ENCODE measurements at places on chromosomes 1 and 21.

- H3K4me3 ChIP-seq, result no peak overlapping the region
- no peaks in the 10 kb centered on the region for H3K4me1 ChIP-seq
- H3K36me3 ChIP-seq, result no peaks in the 10 kb centered on the region
- no peaks in the 10 kb centered on the region for H3K27me3 ChIP-seq
- no peak overlapping the region for H3K27ac ChIP-seq
These were observed 272.5 kb downstream of the DISC1 start for GRCh38 chr1:231899046-231899445.

- DNase-seq, result no peak
- H3K27me3 ChIP-seq, result no peaks in the 10 kb centered on the region
- no peak overlapping the region for H3K4me3 ChIP-seq
- peaks cover 1% of the 10 kb centered on the region for H3K36me3 ChIP-seq
These were observed 37.2 kb downstream of the ZBTB17 start for GRCh38 chr1:15938628-15939161.

GRCh38 chr1:89812992-89813391, 7.8 kb upstream of the LRRC8D start:
- H3K27me3 ChIP-seq, result no peaks in the 10 kb centered on the region
- H3K36me3 ChIP-seq, result no peaks in the 10 kb centered on the region
- H3K27ac ChIP-seq, result no peak overlapping the region

GRCh38 chr21:46368533-46369285, 44.8 kb downstream of the PCNT start:
- no peak for DNase-seq
- H3K27me3 ChIP-seq, result no peaks in the 10 kb centered on the region
- H3K4me1 ChIP-seq, result no peaks in the 10 kb centered on the region
- no peak overlapping the region for H3K4me3 ChIP-seq

GRCh38 chr1:16248603-16249516, 11.9 kb upstream of the CPLANE2 start:
- H3K27ac ChIP-seq, result peak overlapping the region; percentile 84
- H3K27me3 ChIP-seq, result no peaks in the 10 kb centered on the region
- peaks cover 20% of the 10 kb centered on the region for H3K4me1 ChIP-seq
- H3K4me3 ChIP-seq, result no peak overlapping the region
- peak; percentile 71 for DNase-seq
- H3K36me3 ChIP-seq, result peaks cover 4% of the 10 kb centered on the region

DNA sequence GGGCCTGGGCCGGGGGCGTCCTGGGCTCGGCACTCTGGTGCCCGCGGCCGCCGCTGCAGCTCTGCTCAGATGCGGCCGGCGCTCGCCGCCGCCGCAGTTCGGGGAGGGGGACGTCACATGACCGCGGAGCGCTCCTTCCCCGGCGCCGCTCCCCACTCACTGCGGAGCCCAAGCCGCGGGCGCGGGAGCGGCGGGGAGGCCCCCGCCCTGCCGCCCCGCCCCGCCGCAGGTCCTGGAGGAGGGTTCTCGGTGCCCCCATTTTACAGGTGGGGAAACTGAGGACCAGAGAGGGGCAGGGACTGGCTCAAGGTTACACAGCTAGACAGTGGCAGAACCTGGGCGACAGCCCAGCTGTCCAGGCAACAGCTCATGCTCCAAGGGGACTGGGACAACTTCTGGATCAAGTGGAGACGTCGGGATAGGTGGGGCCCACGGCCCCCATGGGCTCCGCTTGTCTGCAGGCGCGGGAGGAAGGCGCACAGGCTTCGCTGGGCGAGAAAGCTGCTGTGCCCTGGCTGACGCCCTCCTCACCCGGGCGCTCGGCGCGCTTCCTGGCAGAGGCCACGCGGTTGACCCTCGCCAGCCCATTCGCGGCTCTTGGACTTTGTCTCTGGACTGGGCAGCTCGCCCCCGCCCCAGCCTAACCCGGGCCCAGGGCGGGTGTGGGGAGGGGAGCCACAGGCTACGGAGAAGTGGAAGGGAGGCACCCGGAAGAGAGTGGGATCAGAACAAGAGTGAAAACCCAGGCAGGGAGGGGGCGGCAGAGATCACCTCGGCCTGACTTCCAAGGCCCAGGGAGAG, at the start of gene RAP1GAP:
Gene RAP1GAP, minus strand, starts transcription at position 100 of the 801 bp plus-strand sequence. CDS start 49,325 bp downstream, outside the sequence.
- peaks cover 17% of the 10 kb centered on the region for H3K27me3 ChIP-seq
- H3K4me1 ChIP-seq, result peaks cover 29% of the 10 kb centered on the region
- no peak within 1 kb of the TSS for H3K27ac ChIP-seq
- no peaks in the 10 kb centered on the region for H3K36me3 ChIP-seq
- H3K4me3 ChIP-seq, result peak within 1 kb of the TSS; percentile 51

DNA sequence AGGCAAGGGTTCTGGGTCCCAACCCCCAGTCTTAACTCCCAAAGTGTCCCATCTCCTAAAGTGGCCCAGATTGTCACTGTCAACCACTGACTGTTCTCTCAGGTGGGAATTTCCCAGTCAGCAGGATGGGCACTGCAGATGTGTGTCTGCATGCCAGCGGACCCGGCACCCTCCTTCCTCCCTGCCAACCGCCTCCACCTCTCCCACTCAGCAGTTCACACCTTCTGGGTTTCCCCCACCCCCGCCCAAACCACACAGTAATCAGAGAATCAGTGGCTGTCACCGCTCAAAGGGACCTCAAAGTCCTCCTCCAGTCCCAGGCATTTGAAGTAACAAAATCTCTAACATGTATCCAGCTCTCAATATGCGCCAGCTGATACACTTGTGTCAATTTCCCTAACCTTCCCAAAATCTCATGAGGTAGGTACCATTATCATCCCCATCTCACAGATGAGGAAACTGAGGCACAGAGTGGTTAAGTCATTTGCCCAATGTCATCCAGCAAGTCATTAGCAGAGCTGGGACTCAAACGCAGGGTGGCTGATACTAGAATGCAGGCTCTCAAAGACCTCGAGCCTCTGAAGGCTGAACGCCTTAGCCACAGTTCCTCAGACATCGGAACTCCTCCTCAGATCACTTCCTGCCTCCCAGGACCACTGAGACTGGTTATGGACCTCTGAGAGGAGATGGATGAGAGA, 4.8 kb downstream of the RUNX3 start:
- H3K27me3 ChIP-seq, result peaks cover 43% of the 10 kb centered on the region
- DNase-seq, result no peak
- H3K27ac ChIP-seq, result no peak overlapping the region

- H3K36me3 ChIP-seq, result peaks cover 9% of the 10 kb centered on the region
- no peak overlapping the region for H3K4me3 ChIP-seq
- no peaks in the 10 kb centered on the region for H3K4me1 ChIP-seq
- H3K27me3 ChIP-seq, result no peaks in the 10 kb centered on the region
- H3K27ac ChIP-seq, result no peak overlapping the region
- DNase-seq, result no peak
These were observed 18.9 kb downstream of the SFPQ start for GRCh38 chr1:35173909-35174540.

- H3K27me3 ChIP-seq, result no peaks in the 10 kb centered on the region
- H3K4me1 ChIP-seq, result no peaks in the 10 kb centered on the region
- no peak overlapping the region for H3K4me3 ChIP-seq
- H3K36me3 ChIP-seq, result no peaks in the 10 kb centered on the region
- H3K27ac ChIP-seq, result peak overlapping the region; percentile 35
These were observed 157.0 kb downstream of the RERE start for GRCh38 chr1:8660411-8660828.

DNA sequence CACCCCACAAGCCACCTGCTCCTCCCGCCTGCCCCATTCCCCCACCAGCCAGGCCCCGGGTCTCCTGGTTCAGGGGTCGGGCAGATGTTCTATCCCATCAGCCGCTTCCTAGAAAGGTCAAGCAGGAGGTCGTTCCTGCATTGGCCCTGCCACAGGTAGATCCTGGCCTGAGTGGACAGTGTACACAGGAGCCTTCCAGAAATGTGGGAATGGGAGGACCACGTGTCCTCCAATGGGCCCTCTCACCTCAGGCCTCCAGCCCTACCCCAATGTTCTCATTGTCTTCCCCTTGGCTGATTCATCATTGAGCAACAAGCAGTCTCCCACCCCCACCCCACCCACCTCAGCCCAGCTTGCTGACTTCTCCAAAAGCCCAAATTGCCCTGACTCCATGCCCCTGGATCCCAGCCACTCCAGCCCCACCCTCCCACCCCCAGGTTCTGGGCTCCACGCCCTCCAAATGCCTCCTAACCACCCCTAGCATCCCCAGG, 2.1 kb downstream of the S100A16 start:
- H3K4me1 ChIP-seq, result peaks cover 45% of the 10 kb centered on the region
- H3K27me3 ChIP-seq, result no peaks in the 10 kb centered on the region
- peak overlapping the region; percentile 100 for H3K27ac ChIP-seq

GRCh38 chr1:28037946-28038345, 50.5 kb downstream of the EYA3 start:
- no peaks in the 10 kb centered on the region for H3K27me3 ChIP-seq
- H3K36me3 ChIP-seq, result peaks cover 5% of the 10 kb centered on the region
- no peaks in the 10 kb centered on the region for H3K4me1 ChIP-seq
- no peak for DNase-seq
- no peak overlapping the region for H3K27ac ChIP-seq

DNA sequence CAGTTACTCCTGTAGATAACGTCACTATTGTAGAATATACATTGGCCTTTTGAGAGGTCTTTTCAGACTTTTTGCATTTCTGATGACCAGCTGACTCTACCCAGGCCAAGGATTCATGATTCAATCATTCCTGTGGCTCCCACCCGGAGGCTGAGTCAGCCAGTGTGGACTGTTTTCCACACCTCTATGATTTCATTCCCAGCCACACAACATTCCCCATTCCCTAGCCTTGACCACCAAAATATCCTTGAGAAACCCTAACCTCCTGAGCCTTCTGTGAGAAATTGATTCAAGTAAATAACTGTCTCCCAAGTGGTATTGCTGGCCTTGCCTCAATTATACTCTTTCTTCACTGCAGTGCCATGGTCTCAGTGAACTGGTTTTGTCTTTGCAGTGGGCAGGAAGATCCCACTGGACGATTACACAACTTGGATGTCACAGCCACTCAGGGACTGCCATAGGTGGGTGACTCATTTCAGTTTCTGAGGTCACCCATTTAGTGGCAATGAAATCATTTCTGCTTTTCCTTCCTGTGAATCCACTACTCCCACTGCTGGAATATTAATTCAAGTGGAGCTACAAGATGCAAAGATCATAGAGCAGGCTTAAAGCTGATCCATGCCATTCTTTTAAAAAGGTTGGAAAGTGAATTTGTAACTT, 518.6 kb upstream of the ZP4 start:
- H3K27ac ChIP-seq, result no peak overlapping the region
- DNase-seq, result no peak
- H3K4me1 ChIP-seq, result no peaks in the 10 kb centered on the region

- H3K4me1 ChIP-seq, result peaks cover 4% of the 10 kb centered on the region
- no peaks in the 10 kb centered on the region for H3K36me3 ChIP-seq
- peak; percentile 59 for DNase-seq
- peak overlapping the region; percentile 50 for H3K27ac ChIP-seq
- H3K27me3 ChIP-seq, result no peaks in the 10 kb centered on the region
- H3K4me3 ChIP-seq, result no peak overlapping the region
These were observed 31.7 kb downstream of the TRIM11 start for GRCh38 chr1:228374711-228375577.

- no peaks in the 10 kb centered on the region for H3K36me3 ChIP-seq
- H3K27me3 ChIP-seq, result peaks cover 8% of the 10 kb centered on the region
- no peak overlapping the region for H3K27ac ChIP-seq
These were observed 27.9 kb upstream of the KIRREL1 start for GRCh38 chr1:157965584-157965983.

DNA sequence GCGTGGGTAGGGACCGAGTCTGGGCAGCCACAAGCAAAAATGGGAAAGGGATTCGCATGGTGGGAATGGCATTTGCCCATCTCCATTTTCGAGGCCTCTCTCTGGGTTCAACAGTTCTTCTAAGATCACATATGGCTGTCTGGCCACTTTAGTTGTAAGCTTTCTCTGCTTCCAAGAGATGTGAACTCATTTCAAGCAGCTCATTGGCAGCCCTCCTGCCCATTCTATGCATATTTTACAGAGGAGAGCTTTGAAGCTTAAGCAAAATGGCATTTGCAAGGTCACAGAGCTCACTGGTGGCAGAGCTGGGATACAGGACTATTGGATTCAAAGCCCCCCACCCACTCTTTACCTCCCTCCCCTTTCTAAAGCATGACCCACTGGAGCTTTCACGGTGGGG, 93.7 kb downstream of the HHIPL2 start:
- no peak overlapping the region for H3K4me3 ChIP-seq
- no peaks in the 10 kb centered on the region for H3K4me1 ChIP-seq
- H3K27me3 ChIP-seq, result no peaks in the 10 kb centered on the region
- DNase-seq, result no peak
- H3K27ac ChIP-seq, result peak overlapping the region; percentile 63
- no peaks in the 10 kb centered on the region for H3K36me3 ChIP-seq

- no peak overlapping the region for H3K4me3 ChIP-seq
- DNase-seq, result no peak
- no peaks in the 10 kb centered on the region for H3K36me3 ChIP-seq
- no peaks in the 10 kb centered on the region for H3K27me3 ChIP-seq
These were observed 67.4 kb upstream of the F3 start for GRCh38 chr1:94608852-94609530.

DNA sequence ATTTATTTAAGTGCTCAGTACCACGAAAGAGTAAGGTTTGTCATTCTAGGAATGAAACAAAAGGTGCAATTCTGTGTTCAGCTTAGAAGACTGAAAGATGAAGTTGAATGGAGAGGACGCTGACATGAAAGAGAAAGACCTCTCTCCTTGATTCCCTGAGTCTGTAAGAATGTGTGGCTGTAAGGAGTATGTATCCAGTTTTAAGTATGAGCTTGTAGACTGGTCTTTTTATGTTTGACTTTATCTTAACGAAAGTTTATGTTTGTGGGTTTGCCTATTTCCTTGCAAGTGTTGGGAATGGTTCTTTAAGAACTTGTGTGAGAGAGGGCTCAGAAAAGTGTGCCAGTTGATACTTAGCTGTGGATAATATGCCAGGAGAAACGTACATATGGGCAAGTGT, 1.4 kb downstream of the CHD1L start:
- H3K27me3 ChIP-seq, result no peaks in the 10 kb centered on the region
- no peak for DNase-seq
- H3K4me1 ChIP-seq, result no peaks in the 10 kb centered on the region
- H3K4me3 ChIP-seq, result peak overlapping the region; percentile 92

- peak overlapping the region; percentile 87 for H3K27ac ChIP-seq
- H3K4me3 ChIP-seq, result peak overlapping the region; percentile 69
- no peaks in the 10 kb centered on the region for H3K36me3 ChIP-seq
- DNase-seq, result no peak
- no peaks in the 10 kb centered on the region for H3K27me3 ChIP-seq
These were observed 201.4 kb upstream of the SGIP1 start for GRCh38 chr1:66332548-66332901.

DNA sequence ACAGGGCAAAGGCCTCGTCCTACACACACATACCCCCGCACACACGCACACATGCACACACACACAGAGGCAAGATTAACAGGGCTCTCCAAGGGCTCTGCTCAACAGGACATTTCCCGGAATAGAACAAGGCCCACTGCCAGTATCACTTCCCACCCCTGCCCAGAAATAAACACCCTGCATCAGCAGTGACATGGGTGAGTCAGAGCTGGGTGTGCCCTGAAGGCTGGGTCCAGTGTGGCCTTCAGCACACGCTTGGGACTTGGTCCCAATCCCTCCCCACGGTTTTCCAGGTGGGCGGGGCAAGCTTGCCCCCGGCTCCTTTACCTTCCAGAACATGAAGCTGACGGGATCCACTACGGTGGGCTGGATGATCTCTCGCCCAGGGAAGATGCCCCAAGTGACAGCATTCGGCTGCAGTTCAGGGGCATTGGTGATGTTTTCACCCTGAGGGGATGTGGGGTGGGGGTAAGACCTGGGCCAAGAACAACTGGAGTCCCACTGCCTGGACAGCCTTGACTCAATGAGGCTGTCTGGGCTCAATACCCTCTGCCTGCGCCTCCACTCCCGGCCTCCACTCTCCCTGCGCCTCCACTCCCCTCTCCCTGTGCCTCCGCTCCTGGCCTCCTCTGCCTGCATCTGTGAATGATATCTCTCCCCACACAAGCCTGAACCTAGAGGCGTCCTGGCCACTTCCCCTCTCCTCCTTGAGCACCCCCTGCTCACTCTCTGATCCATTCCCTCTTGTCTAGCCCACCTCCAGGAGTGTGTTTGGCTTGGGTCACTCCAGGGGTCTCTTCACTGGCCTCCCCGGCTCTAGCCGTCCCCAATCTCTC, 14.7 kb downstream of the MTHFR start:
- H3K27me3 ChIP-seq, result no peaks in the 10 kb centered on the region
- peaks cover 5% of the 10 kb centered on the region for H3K36me3 ChIP-seq
- peak; percentile 77 for DNase-seq
- peak overlapping the region; percentile 46 for H3K4me3 ChIP-seq

All from breast epithelium (tissue), 4 donors.